ENCODE measurements at places on chromosomes 1 and 21. TPM values are rescaled to one million over a fixed set of nuclear protein-coding genes. Genes with fewer than 3 reads are reported as not detected.

- H3K4me1 ChIP-seq, result peaks cover 31% of the 10 kb centered on the region
- peak; percentile 95 for DNase-seq
- H3K4me3 ChIP-seq, result peak within 1 kb of the TSS; percentile 58
- no peaks in the 10 kb centered on the region for H3K36me3 ChIP-seq
- peak within 1 kb of the TSS; percentile 62 for H3K27ac ChIP-seq
Measured at GRCh38 chr1:109248797-109249629, at the start of gene CELSR2. TSS of gene CELSR2 (plus strand) at chr1:109249539. CDS start at chr1:109250080, 541 bp downstream.

- DNase-seq, result no peak
- H3K36me3 ChIP-seq, result no peaks in the 10 kb centered on the region
- H3K27me3 ChIP-seq, result no peaks in the 10 kb centered on the region
- H3K4me1 ChIP-seq, result no peaks in the 10 kb centered on the region
- H3K27ac ChIP-seq, result no peak overlapping the region
Measured at GRCh38 chr21:18253221-18253620, 8.6 kb downstream of the CHODL start.

- peaks cover 13% of the 10 kb centered on the region for H3K4me1 ChIP-seq
- H3K4me3 ChIP-seq, result no peak overlapping the region
- DNase-seq, result peak; percentile 66
Measured at GRCh38 chr1:32242341-32242851, 4.6 kb upstream of the FAM167B start.

DNA sequence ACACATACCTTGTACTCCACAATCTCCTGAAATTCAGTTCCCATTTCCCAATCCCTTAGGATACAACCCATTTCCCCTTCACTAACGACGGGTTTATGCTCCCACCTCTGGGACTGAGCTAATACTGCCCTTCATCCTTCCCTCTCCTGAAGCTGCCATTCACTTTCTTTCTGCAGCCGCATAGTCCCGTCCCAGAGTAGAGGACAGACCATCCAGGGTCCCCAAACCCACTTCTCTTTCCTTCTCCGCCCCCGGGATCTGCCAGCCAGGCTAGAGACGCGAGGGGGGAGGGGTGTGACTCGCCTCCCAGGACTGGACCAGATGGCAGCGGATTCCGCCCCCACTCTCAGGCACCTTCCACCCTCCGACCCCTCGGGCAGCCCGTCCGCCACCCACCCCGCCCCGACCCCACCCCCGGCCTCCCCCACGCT, 679 bp downstream of the ABL2 start:
- H3K4me1 ChIP-seq, result no peaks in the 10 kb centered on the region
- peak overlapping the region; percentile 76 for H3K27ac ChIP-seq
- no peaks in the 10 kb centered on the region for H3K36me3 ChIP-seq
- H3K27me3 ChIP-seq, result no peaks in the 10 kb centered on the region
- DNase-seq, result peak; percentile 83

DNA sequence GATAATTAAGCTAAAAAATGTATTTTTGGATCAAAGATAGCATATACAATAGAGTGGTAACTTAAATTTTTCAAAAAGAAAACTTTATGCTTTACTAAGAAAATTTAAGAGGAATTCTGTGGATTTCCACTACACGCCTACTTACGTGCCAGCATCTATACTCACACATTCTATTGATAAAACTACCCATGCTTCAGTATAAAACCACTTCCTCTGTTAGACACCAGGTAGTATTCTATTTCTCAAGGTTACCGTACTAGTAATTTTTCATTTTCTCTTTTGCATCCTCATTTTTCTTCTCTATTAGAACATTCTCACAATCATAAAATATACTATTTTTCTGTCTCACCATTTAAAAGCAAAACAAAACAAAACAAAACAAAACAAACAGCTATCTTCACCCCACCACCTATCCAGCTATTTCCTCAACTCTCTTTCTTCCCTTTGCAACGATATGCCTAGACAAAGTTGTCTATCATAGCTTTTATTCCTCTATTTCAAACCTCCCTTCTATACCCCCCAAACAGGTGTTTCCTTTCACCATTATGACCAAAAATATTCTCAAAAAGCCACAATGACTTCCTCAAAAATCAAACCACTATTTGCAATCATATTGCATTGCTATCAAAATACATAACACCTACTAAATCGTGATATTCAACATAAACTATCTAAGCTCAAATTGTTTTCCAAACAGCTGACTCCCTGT, 1652.0 kb downstream of the MRPL39 start:
- H3K27ac ChIP-seq, result no peak overlapping the region
- H3K27me3 ChIP-seq, result no peaks in the 10 kb centered on the region
- peaks cover 3% of the 10 kb centered on the region for H3K4me1 ChIP-seq
- no peaks in the 10 kb centered on the region for H3K36me3 ChIP-seq
- no peak overlapping the region for H3K4me3 ChIP-seq
- DNase-seq, result no peak

GRCh38 chr1:34549199-34549598, 205.6 kb upstream of the GJB5 start:
- no peak overlapping the region for H3K4me3 ChIP-seq
- H3K27me3 ChIP-seq, result no peaks in the 10 kb centered on the region
- DNase-seq, result no peak

- no peak overlapping the region for H3K27ac ChIP-seq
- no peak for DNase-seq
- H3K4me3 ChIP-seq, result no peak overlapping the region
- no peaks in the 10 kb centered on the region for H3K27me3 ChIP-seq
- no peaks in the 10 kb centered on the region for H3K4me1 ChIP-seq
- H3K36me3 ChIP-seq, result peaks cover 54% of the 10 kb centered on the region
Measured at GRCh38 chr21:33505833-33506232, 14.3 kb upstream of the DNAJC28 start.

GRCh38 chr1:242178924-242179708, 180.2 kb upstream of the MAP1LC3C start:
- no peak overlapping the region for H3K4me3 ChIP-seq
- H3K27me3 ChIP-seq, result no peaks in the 10 kb centered on the region
- H3K27ac ChIP-seq, result no peak overlapping the region
- H3K4me1 ChIP-seq, result peaks cover 2% of the 10 kb centered on the region
- no peak for DNase-seq
- no peaks in the 10 kb centered on the region for H3K36me3 ChIP-seq

- no peak overlapping the region for H3K4me3 ChIP-seq
- peaks cover 39% of the 10 kb centered on the region for H3K36me3 ChIP-seq
- H3K27me3 ChIP-seq, result no peaks in the 10 kb centered on the region
Measured at GRCh38 chr1:77639056-77639455, 43.4 kb downstream of the ZZZ3 start.

- H3K36me3 ChIP-seq, result no peaks in the 10 kb centered on the region
- peaks cover 39% of the 10 kb centered on the region for H3K4me1 ChIP-seq
- 0 out of 2 replicates have a peak overlapping the region, but pooled peaks have one; percentile 5 for H3K4me3 ChIP-seq
- no peaks in the 10 kb centered on the region for H3K27me3 ChIP-seq
Measured at GRCh38 chr1:67647036-67647798, 37.8 kb upstream of the GADD45A start.

- H3K4me3 ChIP-seq, result no peak overlapping the region
- H3K27ac ChIP-seq, result no peak overlapping the region
- DNase-seq, result no peak
- peaks cover 71% of the 10 kb centered on the region for H3K4me1 ChIP-seq
- no peaks in the 10 kb centered on the region for H3K27me3 ChIP-seq
Measured at GRCh38 chr21:44991538-44992483, 52.0 kb downstream of the SLX9 start.

DNA sequence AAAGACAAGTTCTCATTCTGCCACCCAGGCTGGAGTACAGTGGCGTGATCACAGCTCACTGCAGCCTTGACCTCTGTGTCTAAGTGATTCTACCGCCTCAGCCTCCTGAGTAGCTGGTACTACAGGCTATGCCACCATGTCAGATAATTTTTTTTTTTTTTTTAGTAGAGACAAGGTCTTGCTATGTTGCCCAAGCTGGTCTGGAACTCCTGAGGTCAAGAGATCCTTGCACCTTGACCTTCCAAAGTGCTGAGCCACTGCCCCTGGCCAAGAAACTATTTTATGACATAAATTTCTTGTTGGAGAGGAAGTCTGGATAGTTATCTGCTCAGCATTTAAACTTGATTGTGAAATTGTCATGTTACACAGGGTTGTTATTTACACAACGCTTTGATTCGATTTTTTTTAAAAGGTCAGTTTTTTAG, 2.1 kb downstream of the SCCPDH start:
- H3K36me3 ChIP-seq, result peaks cover 38% of the 10 kb centered on the region
- H3K4me3 ChIP-seq, result no peak overlapping the region
- no peak overlapping the region for H3K27ac ChIP-seq
- H3K27me3 ChIP-seq, result no peaks in the 10 kb centered on the region
- DNase-seq, result no peak

DNA sequence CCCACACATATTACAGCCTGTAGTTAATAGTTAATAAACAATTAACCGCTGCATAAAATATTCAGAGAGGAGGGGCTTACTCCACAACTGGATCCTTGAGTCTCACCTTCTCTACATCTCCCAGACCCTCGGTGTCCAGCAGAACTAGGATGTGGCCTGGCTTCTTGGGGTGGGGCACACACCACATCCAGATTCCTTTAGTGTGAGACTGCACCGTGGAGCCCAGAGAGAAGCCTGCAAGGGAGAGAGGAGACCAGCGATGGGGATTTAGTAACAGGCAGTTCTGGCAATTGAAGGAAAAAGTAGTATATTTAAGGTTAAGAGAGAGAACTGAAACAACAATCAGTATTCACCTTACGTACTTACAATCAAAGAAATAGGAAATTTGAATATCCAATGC, 4.9 kb downstream of the GBP1 start:
- no peak overlapping the region for H3K4me3 ChIP-seq
- H3K36me3 ChIP-seq, result peaks cover 18% of the 10 kb centered on the region
- H3K27me3 ChIP-seq, result no peaks in the 10 kb centered on the region
- H3K27ac ChIP-seq, result no peak overlapping the region
- H3K4me1 ChIP-seq, result peaks cover 4% of the 10 kb centered on the region

DNA sequence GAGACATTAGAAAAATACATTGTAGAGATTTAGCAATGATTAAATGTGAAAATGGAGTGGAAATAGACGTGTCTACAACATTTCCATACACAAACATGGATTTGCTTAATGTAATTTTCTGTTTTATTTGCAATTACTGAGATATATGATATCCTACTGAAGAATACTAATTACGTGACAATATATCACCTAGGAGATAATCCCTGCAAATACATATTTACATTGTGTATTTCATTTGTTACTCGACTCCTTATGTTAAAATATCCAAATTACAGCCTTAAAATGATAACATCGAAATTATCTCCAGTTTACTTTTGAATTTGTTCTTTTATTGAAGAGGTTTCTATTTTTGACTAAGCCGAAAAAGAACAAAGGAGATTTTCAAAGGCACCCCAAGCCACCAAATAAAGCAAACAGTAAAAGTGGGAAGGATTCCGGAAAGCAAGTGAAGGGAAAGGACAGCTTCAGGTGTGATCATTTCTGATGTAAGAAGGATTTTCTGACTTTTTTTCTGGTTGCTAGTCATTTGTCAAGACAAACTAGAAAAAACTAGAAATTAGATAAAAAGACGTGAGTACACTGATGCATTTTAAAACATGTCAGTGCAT, 7.9 kb downstream of the LHX4 start:
- H3K4me3 ChIP-seq, result no peak overlapping the region
- H3K4me1 ChIP-seq, result no peaks in the 10 kb centered on the region
- H3K36me3 ChIP-seq, result no peaks in the 10 kb centered on the region
- DNase-seq, result no peak
- H3K27me3 ChIP-seq, result peaks cover 92% of the 10 kb centered on the region

DNA sequence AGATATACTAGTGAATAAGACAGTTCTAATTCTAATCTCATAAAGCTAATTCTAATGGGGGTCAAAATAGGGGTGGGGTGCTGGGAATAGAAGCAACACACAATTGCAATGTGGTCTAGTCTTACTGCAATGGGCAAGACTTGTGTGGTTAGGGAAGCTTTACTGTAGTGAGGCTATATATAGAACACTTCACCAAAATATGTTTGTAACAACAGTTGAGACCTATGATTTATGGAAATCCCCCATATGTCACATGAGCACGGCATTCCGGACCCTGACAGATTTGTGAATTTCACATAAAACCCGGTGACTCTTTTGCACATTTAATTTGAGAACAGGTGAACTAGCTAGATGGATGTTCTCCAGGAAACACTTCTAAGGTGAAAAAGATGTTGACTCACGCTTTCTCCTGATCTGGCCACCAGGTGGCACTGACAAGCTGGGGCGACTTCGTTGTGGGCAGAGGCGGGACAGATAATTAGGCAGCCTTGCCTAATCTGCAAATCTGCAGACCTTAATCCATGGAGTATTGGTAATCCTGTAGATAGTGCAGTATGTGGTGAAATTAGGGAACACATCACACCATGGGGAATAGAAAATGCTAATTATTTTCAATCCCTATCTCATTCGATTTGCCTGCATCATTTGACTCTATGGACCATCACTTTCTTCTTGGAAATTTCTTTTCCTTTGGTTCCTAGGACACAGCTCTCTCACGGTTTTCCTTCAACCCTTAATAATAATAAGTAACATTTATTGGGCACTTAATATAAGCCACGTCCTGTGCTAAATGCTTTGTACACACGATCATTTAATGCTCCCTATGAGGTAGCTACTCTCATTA, 37.7 kb downstream of the KIAA0040 start:
- DNase-seq, result peak; percentile 62
- 0 out of 2 replicates have a peak, but pooled peaks cover 10% of the 10 kb centered on the region for H3K27me3 ChIP-seq
- H3K27ac ChIP-seq, result no peak overlapping the region
- no peaks in the 10 kb centered on the region for H3K4me1 ChIP-seq
- no peaks in the 10 kb centered on the region for H3K36me3 ChIP-seq

- H3K4me3 ChIP-seq, result no peak overlapping the region
- H3K4me1 ChIP-seq, result peaks cover 12% of the 10 kb centered on the region
- H3K27me3 ChIP-seq, result no peaks in the 10 kb centered on the region
- no peak overlapping the region for H3K27ac ChIP-seq
- DNase-seq, result no peak
Measured at GRCh38 chr1:109782927-109783326, 19.2 kb upstream of the EPS8L3 start.

DNA sequence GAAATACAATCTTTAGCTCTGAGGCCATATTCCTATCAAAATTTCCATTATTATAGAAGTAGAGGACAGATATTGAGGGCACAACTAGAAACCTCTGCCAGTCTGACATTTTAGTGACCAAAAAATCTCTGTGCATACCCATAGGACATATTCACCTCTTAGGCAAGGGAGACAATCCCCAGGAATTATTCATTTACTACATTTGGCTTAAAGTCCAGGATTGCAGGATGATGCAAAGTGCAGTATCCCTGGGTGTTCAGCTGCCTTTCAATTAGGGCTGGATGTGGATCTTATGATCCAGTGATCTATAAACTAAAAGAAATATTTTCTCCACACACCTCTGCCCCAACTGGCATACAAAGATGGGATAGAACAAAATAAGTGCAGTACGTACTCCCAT, 50.9 kb downstream of the PTGS2 start:
- H3K4me1 ChIP-seq, result no peaks in the 10 kb centered on the region
- no peaks in the 10 kb centered on the region for H3K36me3 ChIP-seq
- H3K27me3 ChIP-seq, result no peaks in the 10 kb centered on the region

- H3K4me1 ChIP-seq, result no peaks in the 10 kb centered on the region
- no peaks in the 10 kb centered on the region for H3K36me3 ChIP-seq
- H3K27ac ChIP-seq, result no peak overlapping the region
- no peak overlapping the region for H3K4me3 ChIP-seq
- no peaks in the 10 kb centered on the region for H3K27me3 ChIP-seq
Measured at GRCh38 chr1:103156966-103157365, 48.6 kb upstream of the COL11A1 start.

Gene ZNF593
- polyA plus RNA-seq, result 64.8 TPM

Gene FCRL6
- not detected for polyA plus RNA-seq

Gene WLS
- polyA plus RNA-seq, result 69.0 TPM

Gene RGS21
- polyA plus RNA-seq, result not detected

Gene RNU1-1
- not detected for polyA plus RNA-seq

Gene AKNAD1
- polyA plus RNA-seq, result 0.71 TPM
